Astrocyte of the spinal cord (primary cell): ENCODE measurements at places on chromosomes 2 and 18.

GRCh38 chr18:63788447-63789096 lies 13.4 kb downstream of the SERPINB7 start:
- peak; percentile 87 for DNase-seq

GRCh38 chr2:234291765-234292204 lies 205.1 kb downstream of the ARL4C start:
- DNase-seq, result peak; percentile 69

DNA sequence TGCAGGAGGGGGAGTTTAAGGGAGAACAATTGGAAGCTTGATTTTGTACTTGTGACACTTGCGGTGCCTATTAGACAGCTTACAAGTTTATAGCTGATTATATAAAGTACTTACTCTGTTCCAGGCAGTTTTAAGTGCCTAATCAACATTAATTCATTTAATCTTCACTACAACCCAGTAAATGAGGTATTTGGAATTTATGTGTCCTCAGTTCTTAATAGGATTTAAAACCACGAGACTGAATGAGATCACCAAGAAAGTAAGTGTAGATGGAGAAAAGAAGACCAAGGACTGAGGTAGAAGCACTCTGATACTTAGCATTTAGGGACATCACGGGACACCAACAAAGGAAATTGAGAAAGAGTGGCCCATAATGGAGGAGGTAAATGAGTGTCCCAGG lies 49.8 kb downstream of the ZC3H15 start:
- DNase-seq, result no peak

DNA sequence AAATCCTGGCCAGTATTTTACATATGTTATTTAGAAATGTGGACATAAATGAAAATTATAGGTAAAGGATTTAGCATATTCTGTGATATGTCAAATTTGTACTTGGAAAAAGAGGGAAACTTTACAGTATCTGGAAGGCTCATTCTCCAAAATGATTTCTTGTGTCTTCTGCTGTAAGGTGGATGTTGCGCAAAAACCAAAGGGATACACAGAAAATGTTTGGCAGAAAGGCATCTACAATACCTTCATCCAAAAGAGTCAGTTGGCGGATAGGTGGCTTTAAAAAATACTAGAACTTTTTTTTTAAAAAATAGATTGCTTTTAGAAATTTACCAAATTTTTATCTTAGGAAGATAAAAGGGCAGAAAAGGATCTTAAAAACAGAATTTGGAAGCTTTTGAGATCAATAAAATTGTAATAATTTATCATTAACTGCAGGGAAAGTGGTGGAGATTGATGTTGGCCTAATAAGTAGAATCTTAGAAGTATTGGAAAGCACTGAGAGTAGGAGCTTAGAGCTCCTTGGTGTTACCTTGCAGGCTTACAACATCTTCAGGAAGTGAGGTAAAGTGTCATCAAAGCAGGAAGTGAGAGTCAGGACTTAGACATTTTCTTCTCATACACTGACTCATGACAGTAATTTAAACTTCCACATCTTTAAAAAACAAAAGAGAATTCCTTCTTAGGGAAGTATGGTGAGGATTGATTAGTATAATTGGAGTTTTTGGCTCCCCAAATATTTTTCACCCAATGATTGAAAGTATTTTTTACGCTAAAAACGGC lies 2.1 kb downstream of the NABP1 start:
- peak; percentile 74 for DNase-seq

GRCh38 chr2:104965900-104966299 lies 72.0 kb upstream of the MRPS9 start:
- DNase-seq, result no peak

DNA sequence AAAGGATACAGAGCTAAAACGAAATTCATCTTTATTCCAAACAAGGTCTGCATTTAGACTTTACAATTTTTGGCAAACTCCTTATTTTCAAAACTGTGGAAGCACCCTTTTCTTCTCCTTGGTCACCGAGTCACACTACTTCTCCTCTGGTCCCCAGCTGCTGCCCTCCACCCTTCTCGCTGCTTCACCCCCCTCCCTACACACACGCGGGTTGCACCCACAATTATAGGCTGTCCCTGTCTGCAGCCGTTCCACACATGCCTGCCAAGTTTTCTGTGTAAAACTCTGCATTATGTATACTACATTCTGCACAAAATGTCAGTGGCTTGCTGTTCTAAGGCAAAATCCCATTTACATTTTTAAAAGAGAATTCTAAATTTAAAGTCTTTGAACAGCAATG lies 63.5 kb downstream of the PTPN2 start:
- DNase-seq, result no peak

- DNase-seq, result no peak
Measured at GRCh38 chr2:15492773-15493325, 68.3 kb downstream of the NBAS start.

- DNase-seq, result no peak
Measured at GRCh38 chr2:199810422-199811171, 40.4 kb downstream of the FTCDNL1 start.

DNA sequence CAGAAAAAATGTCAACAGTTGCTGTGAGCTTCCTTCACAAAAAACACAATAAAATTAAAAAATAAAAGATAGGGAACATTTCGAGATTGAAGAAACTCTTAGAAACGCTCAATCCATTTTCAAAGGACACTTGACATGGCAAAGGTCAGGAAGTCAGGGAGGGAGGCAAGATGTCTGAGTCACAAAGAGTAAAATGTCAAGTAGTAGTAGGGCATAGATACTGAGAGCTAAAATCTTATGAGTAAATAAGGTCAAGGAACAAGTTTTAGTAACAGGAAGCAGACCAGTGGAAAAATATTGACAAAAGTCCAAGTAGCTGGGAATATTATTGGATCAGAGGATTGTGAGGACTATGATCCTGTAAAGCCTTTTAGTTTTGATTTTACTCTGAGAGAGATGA lies 495.6 kb downstream of the TMX3 start:
- DNase-seq, result no peak

GRCh38 chr18:63154350-63155152 lies 165.0 kb downstream of the BCL2 start:
- no peak for DNase-seq

DNA sequence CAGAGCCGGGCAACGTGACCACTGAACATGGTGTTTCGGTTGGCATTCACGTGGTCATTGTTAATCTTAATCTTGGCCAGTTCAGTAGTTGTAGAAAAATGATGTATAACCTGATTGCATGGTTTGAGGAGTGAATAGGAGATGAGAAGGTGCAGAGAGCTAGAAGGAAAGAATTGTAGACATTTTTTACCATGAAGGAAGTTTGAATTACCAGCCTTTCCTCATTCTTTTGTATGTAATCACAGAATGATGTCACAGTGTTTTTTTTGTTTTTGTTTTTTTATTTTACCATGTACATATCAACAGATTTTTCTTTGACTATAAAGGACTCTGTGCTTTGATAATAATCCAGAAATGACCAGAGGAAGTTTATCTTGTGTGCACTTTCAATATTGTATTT lies 126.3 kb downstream of the LTBP1 start:
- DNase-seq, result no peak

GRCh38 chr2:16972276-16972675 lies 306.6 kb upstream of the CYRIA start:
- peak; percentile 26 for DNase-seq

DNA sequence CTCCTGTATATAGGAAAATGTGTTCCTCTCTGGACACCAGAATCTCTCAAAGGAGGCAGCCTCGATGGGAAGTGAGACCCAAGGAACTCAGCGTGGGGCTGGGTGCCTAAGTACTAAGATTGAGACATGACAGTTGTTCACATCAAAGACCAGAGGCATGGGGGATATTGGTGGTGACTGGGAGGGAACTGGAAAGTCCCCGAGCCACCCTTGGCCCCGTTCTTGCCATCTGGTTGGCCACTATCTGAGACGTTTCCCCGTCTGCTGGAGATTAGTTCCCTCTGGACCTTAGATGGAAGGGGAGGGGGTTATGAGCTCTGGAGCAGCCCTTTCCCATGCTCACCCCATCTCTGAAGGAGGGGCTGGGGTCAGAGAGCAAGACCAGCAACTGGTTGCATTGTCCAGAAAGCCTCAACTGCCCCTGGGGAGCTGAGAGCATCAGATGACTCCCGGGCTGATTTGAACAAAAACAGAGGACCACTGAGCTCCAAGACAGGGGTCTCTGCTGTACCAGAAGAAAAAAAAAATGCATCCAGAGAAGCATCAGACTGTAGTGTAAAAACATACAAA lies 11.8 kb downstream of the FBLN7 start:
- no peak for DNase-seq

DNA sequence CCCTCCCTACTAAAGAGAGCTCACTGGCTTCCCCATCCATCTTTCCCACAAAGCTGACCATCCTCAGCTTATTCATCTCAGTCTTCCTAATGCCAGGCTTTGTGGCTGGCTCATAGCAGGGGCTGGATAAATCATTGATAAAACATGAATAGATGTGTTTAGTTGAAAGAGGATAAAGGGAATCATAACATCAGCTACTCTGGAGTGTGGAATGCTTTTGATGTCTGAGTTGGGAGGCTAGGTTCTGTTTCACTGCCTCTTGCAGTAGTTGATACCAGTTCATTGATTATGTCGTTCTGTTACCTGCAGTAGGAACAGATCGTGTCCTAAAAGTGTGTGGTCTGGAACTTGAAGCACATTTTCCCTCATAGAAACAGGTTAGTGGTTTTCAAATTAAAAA lies 66.3 kb upstream of the HK2 start:
- DNase-seq, result no peak

GRCh38 chr18:68263481-68263880 lies 451.4 kb downstream of the TMX3 start:
- peak; percentile 48 for DNase-seq
